ENCODE measurements at places on chromosomes 5 and 9.

DNA sequence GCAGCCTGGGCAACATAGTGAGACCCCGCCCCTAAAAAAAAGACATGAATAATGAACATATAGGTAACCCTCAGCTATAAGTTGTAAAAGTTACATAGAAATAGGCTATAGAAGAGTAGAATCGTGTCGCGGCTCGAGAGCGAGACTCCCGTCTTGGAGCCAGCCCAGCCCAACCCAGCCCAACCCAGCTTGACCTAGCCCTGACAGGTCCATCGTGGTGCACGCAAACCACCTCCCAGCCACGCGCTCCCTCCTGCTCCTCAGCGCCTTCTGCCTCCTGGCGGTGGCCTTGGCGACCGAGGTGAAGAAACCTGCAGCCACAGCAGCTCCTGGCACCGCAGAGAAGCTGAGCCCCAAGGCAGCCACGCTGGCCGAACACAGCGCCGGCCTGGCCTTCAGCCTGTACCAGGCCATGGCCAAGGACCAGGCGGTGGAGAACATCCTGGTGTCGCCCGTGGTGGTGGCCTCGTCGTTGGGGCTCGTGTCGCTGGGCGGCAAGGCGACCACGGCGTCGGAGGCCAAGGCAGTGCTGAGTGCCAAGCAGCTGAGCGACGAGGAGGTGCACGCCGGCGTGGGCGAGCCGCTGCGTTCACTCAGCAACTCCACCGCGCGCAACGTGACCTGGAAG lies 10.8 kb downstream of the KIF24 start:
- DNase-seq: no peak

DNA sequence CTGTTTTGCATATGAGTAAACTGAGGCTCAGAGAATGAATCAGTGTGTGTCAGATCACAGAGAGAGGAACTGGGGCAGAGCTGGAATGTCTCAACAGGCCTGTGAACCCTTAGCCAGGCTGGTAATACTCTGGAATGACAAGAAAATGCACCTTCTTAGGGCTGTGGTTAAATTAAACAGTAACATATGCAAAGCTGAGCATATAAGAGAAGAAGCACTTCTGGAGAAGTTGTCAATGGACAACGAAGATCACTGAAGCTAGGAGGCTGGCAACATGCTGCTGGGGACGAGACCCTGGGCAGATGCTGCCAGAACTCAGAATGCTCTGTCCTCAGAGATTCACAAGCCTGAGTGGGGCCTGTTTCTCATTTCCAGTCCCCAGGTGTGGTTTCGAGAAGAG lies 64.6 kb upstream of the EPB41L4B start:
- DNase-seq: no peak

DNA sequence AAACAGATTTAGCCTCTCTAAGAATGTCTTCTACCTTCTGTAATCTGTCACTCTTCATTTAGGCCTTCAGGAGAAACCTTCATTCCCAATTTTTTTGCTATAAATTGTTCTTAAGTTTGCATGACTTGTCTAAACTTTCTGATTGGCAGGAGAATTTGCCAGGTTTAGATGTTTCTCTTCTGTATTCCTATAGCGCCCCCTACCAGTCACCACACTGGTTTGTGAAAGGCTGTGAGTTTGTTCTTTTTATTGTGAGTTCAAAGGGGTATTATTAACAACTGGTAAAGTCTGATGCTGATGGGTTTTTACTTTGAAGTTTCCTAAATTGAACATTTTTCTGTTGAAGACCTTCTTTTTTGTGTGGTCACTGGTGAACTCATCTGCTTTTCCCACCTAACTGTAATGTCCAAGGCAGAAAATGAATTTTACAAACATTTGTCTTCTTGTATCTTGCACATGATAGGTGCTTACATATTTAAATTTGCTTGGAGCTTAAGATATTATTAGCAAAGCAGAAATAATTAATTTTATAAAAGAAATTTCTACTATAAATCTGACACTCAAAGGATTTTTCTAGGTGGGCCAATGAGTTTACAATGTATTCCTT lies 18.4 kb upstream of the F2RL2 start:
- DNase-seq: peak; percentile 47

DNA sequence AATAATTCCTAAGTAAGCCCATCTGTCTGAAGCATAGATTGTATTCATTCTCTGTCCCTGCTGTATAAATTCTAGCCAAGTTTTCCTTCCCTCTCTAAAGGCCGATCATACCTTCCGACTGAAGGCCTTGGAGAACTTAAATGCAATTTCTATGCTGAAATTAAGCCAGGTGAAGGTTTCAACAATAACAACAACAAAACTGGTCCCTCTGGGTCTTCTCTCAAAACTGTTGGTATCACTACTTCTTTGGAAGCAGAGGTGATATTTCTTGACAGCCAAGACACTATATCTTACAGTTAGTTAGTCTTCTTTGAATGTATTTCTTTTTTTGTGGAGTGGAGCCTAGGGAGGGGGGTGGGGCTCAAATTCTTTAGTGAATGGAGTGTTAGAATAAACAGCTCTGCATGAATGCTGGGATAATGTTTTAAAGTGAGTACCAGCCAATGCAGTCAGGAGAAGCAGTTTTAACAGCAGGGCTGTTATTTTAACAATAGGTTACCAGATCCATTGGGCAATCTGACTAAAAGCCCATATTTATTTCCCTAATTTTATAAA lies 508.9 kb downstream of the EBF1 start:
- DNase-seq: no peak

DNA sequence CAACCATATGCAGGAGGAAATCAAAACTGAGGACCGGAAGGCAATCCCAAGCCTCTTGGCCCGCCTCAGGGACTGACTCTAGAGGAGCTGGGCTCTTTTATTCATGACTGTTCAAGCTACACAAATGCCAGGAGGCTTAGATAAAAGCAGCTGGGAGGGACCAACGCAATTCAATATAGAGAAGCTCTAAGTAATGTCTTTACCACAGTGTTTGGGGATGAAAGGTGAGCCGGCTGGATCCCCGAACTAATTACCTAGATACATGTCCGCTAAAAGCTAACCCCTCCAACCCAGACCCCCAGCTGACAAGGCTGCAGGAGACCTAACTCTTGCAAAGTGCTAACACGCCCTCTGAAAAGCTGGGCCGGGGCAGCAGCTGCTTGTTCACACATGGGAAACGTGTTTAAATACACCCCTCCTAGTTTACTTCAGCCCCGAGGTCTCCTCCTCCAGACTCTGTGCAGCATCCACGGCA lies 67.5 kb downstream of the TLE1 start:
- DNase-seq: no peak

DNA sequence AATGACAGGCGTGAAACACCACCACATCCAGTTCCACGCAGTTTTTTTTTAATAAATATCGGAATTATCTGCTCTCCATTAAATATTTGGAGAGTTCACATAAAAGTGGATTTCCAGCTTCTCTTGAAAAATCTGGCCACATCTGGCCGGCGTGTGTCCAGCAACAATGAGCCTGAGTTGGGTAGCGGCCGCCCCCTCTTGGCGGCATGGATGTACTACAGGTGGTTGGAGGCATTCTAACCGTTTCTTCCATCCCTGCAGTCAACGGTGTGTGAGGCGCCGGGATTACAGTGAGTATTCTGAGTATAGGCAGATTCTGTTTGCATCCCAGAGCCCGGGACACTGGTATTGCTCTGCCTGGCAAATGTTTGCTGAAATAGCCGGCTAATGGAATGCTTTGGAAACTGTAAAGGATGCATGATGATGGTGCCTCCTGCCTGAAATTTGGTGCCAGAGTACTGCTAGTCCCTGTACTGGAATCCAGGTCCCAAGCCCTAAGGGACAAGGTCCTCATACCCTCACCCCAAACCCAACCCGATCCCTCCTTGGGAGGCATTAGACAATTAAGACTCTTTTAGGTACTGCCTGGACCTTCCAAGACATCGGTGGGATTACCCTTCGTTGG lies 13.6 kb upstream of the GM2A start:
- peak; percentile 40 for DNase-seq

DNA sequence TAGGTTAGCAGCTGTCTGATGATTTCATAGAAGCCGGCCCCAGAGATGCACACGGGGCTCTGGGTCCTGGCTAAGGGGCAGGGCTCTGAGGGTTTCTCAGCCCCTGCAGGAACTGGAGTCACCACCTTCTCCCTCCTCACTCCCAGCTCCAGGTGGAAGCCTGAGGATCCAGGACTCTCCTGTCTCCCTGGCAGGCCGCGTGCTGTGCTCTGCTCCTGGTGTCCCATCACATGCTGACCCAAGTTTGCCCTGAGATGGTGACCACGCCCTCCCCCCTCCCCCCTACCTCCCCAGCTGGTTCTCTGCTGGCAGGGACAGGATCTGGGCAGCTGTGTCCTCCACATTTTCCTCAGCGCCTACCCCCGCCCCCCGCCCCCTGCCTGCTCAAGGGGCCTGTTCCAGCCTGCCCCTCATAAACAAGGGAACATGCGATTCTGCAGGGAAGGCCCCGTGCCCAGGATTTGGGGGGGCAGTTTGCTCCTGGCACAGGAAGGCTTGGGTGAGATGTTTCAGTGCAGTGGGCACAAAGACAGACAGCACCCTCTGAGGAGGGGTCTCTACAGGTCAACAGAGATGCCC lies 87.4 kb downstream of the PSD2 start:
- DNase-seq: no peak

DNA sequence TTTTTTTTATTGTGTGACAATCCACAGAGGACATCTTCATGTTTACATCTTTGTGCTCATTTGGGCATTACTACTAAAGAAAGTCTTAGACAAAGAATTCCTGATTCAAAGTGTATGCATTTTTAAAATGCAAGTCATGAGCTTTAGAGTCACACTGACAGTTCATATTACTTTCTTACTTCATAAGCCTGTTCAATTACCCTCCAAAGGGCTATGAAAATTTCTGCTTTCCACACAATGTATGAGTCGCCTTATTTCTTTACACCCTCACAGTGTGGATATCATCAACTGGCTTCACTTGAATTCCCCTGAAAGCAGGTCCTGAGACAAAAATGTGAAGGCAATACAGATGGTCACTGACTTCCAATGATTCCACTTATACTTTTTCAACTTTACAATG lies 280.4 kb upstream of the PTGER4 start:
- DNase-seq: no peak

DNA sequence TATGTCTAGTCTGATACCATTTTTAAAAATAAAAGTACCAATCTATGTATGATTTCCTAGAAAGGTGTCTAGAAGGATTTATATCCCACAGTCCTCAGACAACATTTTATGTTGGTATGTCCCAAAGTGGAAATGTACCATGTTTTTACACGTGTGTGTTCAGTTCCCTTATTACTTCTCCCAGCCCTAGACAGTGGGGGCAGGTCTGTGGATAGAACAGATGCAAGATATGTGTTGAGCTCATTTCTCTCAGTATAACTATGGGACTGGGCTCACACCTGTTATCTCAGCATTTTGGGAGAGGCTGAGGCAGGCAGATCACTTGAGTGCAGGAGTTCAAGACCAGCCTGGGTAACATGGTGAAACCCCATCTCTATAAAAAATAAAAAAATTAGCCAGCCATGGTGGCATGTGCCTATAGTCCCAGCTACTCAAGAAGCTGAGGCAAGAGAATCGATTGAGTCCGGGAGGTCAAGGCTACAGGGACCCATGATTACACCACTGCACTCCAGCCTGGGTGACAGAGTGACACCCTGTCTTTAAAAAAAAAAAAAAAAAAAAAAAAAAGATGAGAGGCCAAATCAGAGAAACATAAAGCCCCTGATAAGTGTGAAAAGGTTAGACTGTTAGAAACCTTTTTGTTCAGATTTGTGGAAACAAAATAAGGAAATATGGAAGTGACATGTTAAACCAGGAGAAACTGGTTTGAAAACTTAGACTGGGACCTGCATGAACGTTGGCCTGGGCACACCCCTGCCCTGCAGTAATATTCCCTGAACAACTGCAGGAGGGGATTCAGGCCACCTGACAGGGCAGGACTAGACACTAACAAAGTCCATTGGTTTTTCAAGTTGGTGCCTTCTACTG lies 7.4 kb upstream of the SLC2A8 start:
- DNase-seq: no peak

GRCh38 chr9:37220971-37221370 lies 100.6 kb downstream of the ZCCHC7 start:
- no peak for DNase-seq

DNA sequence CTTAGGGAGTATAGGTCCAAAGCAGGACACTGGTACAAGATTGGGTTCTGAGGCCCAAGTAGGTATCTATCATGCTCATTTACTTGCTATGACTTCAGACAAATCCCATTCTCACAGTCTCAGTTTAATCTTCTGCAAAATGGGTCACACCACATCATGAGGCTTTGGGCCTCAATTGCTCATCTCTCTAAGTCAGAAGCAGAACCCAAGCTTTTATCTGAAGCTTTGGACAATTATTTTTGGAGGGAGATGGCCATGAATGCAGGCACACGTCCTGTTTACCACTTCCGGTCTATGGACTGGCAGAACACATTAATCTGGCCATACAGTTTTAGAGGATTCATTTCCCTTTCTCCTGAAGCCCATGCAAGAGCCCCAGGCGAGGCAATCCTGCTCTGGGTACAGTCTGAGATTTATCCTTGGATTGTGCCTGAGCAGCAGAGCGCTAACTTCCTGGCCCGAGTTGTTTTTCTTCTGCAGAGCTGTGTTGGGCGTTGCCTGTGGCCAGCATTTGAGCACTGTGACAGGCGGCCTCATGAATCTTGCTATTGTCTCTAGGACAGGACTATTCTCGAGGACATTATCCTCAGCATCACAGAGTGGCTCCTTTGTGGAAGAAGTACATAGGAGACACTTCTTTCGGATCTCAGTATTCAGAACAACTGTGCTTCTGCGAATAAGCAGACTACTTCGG lies 16.1 kb downstream of the SLC22A4 start:
- no peak for DNase-seq

DNA sequence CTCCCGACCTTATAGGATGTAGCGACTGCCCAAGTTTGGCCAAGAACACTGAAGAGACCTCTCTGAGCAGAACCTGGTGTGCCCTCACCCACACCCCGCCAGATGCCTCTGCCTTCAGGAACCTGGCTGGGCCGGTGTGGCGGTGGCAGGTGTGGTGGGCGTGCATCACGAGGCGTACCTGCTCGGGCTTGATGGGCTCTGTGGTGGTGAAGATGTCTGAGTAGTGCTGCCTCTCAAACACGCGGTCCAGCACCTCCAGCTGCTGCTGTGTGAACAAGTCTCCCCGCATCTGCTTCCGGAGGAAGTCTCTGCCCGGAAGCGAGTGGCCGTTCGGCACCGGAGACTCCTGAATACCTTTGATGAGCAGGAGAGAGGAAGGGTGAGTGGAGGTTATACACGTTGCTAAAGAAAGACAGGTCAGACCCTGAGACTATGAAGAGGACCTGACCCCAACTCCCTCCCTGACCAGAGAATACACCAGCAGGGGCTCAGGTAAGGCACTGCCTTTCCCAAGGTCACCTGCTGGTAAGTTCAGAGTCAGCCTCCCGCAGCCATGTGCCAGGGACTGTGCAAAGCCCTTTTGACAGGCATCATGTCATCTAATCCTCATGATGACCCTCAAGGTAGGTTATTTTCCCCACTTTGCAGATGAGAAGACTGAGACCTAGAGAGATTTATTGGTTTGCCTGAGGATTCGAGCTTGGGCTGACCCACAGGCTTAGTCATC lies 67.5 kb downstream of the PAX5 start:
- DNase-seq: no peak

DNA sequence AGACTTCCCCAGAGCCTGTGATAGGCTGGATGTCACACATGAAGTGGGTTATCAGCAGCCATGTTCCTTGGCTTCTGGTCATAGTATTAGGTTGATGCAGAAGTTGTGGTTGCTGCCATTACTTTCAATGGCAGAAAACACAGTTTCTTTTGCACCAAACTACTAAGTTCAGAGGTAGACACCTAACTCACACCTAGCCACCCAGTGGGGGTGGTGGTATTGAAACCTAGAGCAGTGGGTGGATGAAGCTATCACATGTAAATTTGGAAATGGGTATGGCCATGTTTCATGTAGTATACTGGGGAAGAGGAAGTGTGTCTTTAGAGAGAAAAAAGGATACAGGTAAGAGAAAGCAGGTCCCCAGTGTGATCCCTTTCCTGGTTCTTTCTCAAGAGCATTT lies 347.9 kb upstream of the SEMA6A start:
- DNase-seq: no peak

All from CD4-positive, alpha-beta memory T cell (primary cell).